Activated naive CD8-positive, alpha-beta T cell treated with anti-CD3 and anti-CD28 coated beads, Interleukin-2, amount 50 U/mL, for 16 hours (primary cell): ENCODE measurements at places on chromosomes 1 and 21.

- DNase-seq, result no peak
These were observed 2.9 kb upstream of the HTR6 start for GRCh38 chr1:19661721-19662228.

DNA sequence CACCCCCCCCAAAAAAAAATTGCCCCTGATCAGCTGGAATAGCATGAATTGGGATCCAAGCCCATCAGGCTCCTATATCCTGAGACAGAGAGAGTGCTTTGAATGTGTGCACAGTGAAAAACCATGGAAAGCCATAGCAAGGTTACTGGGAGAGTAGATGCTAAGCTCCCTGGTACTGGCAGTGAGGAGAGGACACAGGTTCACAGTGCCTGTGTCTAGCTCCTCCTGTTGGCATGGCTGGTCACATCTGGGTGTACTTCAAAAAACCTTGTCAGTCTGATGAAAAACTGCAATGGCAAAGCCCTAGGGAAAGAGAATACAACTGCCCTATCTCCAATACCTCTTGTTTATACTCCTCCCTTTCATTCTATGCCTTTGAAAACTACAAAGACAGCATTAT, 12.9 kb downstream of the COPA start:
- DNase-seq, result no peak

DNA sequence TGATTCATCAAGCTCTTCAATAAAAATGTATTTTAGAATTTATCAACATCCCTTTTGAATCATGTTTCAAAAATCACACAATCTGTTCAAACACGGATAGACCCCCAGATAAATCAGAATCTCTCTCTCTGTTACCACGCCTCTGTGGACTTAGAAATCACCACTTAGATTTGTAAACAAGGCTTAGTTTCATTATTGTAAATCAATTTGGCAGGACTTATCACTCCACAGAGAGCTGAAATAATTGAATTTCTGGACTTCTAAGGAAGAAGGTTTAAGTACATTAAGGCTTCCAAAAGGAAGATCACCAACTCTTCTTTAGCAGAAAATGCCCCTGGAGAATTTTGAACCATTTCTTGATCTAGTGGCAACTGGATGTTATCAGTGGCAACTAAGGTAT, 100.4 kb downstream of the APP start:
- no peak for DNase-seq

DNA sequence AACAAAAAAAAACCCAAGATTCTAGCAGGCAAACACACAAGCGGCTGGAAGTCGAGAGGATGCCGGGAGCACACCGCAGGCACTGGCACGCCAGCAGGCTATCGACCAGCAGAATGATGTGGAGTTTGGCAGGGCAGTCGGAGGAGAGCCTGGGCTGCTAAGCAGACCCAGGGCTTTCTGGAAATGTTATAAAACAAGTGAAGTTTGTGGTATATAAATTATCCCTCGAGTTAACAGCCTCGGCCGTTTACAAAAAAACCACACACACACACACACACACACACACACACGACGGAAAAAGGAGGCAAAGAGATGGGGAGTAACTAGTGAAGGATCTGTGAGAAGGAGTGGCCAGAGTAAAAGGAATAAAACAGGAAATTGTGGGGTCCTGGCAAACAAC, 87.2 kb upstream of the IVNS1ABP start:
- DNase-seq, result no peak

- no peak for DNase-seq
These were observed 411.8 kb upstream of the PTBP2 start for GRCh38 chr1:96309783-96310182.

DNA sequence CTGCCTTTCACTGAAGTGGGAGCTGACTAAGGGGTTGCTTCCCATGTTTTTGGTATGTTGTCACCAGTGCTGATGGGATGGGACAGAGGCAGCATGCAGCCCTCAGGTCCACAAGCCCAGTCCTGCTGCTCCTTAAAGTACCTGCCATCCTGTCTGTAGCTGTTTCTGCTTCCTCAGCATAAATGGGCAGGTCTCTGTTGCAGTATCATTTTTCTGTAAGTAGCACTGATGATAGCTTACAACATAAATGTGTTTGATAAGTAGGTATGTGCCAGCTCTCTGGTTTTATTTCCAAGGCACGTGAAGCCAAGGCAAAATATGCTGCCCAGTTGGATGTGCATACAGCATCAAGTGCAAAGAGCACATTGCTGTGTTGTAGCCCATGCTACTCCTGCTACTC, 173.0 kb downstream of the VPS13D start:
- DNase-seq, result no peak

- DNase-seq, result no peak
These were observed 107.0 kb downstream of the NRIP1 start for GRCh38 chr21:14957836-14958235.

DNA sequence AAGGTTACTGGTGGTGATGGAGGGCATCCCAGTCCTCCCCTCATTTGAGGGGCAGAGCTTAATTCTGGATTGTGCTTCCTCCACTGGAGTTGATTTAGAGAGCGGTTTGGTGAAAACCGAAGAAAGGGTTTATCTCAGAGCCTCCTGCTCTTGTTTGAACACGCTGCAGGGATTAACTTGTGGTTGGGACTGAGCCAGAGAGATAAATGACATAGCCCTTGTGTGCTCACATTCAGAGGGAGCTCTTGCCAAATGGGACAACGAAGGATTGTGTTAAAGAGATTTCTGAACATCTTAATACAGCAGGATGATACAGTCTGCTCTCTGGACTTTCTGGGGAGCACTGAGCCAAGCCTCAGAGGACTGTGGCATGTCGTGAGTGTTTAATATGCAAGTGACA, 308.2 kb downstream of the DISC1 start:
- DNase-seq, result no peak

DNA sequence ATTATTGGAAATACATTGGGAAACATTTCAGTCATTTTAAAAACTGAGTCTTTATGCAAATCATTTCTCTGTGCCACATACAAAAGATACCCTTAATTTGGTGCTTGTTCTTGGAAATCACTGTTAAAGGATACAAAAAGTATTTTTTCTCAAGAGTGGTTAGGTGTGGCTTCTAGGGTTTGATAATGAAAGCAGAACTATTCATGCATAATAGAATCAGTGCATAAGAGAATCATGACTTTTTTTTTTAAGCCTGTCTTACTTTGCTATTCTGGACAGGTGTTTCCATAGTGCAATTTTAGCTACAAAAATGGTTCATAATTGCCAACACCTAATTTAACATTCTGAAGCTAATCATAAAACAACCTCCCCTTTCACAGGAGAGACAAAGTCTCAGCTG, 233.0 kb upstream of the NRIP1 start:
- no peak for DNase-seq

GRCh38 chr1:166057650-166058049, 109.2 kb downstream of the FAM78B start:
- no peak for DNase-seq

- no peak for DNase-seq
These were observed 1.5 kb upstream of the PROX1 start for GRCh38 chr1:213986020-213986924.

- no peak for DNase-seq
These were observed 176.6 kb downstream of the USH2A start for GRCh38 chr1:216246577-216247203.

DNA sequence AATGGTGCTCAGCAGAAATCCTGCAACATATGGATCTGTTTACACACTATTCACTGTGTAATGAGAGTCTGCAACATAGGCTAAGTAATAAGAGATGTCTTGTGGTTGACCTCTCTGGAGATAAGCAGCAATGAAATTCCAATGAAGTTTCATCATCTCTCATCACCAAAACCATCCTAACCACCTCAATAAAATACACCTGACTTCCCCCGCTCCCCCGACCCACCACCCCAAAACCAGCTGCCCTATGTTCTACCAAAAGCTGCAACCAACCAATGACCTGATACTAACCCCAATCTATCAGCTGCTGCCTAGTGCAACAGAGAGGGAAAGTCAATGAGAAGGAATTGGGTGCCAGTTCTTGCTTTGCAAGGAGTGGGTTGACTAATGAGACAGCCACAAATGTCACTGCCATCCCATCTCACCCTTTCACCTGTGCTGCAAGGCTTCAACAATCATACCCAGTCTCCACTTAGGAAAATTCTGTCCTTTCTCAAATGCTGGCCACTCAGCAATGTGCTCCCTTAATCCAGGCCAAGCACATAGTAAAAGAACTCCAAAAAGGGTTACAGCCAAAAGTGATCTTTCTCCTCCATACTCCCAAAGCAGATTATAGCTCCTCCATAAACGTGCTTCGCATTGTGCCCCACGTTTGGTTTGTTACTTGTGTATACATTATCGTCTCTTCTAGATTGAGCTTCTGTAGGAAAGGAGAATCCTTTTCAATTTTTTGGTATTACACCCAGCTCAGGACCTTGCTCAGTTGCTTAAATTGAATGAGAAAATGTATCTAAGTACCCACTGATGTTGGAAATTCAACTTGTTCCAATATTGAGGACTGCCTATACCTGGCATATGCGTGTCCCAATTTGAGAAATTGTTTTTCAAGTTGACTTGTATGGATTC, 29.0 kb downstream of the MRPL39 start:
- no peak for DNase-seq

- no peak for DNase-seq
These were observed 47.6 kb downstream of the KDM5B start for GRCh38 chr1:202760589-202760988.

DNA sequence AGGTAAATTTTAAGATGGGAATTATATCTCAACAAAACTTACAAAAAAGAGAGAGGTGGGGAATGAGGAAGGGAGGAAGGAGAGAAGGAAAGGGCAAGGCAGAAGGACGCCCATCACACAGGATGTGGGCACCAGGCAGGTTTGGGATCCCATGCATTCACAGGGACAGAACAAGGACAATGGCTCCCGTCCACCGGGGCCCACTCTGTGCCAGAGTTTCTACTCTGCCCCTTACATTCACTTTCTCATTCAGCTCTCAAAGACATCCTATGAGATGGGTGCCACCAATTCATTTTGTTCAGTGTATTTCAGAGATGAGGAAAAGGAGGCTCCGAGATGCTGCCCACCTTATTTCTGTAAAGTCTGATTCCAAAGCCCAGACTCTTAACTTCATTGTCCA, 7.4 kb downstream of the CLEC20A start:
- DNase-seq, result no peak

- no peak for DNase-seq
These were observed 95.2 kb downstream of the KIF14 start for GRCh38 chr1:200525090-200525987.

GRCh38 chr1:216793303-216793702, 70.1 kb upstream of the ESRRG start:
- no peak for DNase-seq

DNA sequence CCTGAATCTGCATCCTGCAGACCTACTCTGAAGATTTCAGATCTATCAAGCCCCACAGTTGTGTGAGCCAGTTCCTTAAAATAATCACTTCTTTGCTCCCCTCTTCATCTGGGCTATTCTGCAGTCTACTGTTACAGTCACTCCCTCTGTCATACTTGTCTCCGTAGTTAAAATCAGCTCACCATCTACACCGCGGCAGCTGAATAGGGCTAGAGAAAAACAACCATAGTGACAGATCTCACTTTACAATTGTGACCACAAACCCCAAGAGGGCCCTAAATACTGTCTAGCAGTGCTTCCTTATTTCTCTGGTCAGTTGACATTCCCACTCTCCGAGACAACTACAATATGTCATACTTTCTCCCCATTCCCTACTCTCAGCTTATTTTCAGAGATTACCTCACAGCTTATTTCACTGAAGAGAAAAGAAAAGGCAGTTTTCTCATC, 12.9 kb downstream of the DESI2 start:
- no peak for DNase-seq

- no peak for DNase-seq
These were observed 6.3 kb downstream of the PTGFRN start for GRCh38 chr1:116916002-116916401.

- DNase-seq, result no peak
These were observed 4.0 kb upstream of the SLC25A34 start for GRCh38 chr1:15731735-15732685.

DNA sequence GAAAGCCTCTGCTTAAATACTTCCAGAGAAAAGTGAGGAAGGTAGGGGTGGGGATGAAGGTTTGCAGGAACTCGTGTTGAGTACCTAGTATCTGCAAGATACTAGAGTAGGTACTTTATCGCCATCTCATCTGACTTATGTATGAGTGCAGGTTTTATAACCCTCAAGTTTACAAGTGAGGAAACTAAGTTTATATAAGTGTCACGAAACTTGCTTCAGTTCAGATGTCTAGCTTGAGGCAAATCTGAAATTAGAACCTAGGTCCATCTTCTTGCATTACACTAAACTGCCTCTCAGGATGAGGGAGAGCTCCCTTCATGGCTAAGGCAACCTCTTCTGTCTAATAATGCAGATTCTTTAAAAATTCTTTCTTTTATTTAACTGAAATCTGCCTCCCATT, 43.5 kb downstream of the NFIA start:
- no peak for DNase-seq
